DMS53 (cell line): ENCODE measurements at places on chromosomes 13 and 19.

DNA sequence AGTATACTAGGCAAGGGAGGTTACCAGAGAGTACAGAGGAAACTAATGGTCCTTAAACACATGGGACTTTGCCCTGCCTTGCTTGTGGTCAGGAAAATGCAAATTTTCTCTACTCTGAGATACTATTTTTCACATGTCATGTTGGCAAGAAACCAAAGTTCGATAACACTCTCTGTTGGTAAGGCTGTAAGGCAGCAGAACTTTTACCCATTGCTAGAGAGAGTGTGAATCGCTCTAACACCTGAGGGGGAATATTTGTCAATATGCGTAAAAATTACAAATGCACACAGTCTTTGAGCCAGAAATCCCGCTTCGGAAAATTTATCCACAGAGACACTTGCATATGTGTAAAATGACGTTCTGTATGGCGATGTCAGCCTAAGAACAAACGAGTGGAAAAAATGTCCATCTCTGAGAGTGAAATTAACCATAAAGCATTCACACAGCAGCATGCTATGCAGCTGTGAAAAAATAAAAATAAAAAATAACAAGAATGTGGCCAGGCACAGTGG lies 9.5 kb upstream of the RFX1 start:
- DNase-seq = no peak

- no peak for DNase-seq
Measured at GRCh38 chr19:30169196-30169900, 202.8 kb upstream of the ZNF536 start.

- DNase-seq = no peak
Measured at GRCh38 chr19:5694956-5695648, 5.0 kb downstream of the RPL36 start.

DNA sequence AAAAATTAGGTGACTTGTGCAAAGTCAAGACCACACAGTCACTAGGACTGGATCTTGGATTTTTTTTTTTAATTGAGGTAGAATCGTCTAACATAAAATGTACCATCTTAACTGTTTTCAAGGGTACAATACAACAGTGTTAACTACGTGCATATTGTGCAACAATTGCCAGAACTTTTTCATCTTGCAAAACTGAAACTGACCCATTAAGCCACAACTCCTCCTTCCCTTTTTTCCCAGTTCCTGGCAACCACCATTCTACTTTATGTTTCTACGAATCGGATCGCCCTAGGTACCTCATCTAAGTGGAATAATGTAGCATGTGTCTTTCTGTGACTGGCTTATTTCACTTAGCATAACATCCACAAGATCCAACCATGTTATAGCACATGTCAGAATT lies 37.5 kb upstream of the POMP start:
- no peak for DNase-seq

DNA sequence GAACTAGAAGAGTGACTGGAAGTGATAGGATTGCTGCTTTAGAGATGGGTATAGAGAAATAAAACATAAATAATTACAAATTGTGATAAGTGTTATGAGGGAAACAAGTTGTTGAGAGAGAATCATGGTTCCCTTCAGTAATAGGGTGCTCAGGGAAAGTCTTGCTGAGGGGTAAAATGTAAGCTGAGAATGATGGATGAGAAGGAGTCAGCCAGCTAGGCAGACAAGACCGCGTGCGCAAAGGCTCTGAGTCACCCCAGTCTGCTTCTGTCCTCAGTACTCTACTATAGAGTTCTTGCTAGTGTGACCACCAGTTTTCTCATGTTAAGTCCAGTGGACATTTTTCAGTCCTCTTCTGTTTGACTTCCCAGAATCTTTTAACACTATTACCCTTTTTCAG lies 39.5 kb downstream of the PCCA start:
- peak; percentile 9 for DNase-seq

GRCh38 chr13:27455331-27455855 lies 5.0 kb upstream of the MTIF3 start:
- DNase-seq = peak; percentile 57

DNA sequence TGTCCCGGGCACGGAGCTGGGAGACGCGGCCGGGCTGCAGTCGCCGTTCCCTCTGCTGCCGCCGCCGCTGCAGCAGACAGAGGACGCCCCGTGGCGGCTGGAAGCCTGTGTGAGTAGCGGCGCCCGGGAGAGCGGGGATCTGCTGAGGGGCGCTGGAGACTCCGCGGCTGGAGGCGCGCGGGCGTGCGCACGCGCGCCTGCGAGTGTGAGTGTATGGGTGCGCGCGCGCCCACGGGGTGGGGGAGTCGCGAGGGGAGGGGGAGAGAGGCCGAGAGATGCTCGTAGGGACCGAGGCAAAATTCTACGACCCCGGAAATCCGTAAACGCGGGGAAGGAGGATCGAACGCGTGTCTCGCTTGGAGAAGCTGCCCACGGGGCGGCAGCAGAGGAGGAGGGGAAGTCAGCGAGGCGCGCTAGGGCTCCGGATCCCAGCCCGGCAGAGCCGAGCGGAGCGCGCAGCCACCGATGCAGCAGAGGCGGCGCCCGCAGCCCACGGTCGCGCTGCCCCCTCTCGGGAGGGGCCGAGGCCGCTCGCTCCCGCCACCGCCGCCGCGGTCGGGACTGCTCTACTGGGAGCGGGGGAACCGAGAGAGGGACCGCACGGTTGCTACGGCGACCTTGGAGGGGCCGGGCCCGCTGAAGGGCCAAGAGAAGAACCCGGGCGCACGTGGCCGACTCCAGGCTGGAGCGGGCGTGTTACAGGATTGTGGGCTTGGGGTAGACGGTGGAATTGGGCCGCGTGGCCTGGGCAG lies at the start of gene ENOX1:
Gene ENOX1 (minus strand): TSS at position 207 of the 752 bp plus-strand sequence.
- DNase-seq = peak; percentile 89

DNA sequence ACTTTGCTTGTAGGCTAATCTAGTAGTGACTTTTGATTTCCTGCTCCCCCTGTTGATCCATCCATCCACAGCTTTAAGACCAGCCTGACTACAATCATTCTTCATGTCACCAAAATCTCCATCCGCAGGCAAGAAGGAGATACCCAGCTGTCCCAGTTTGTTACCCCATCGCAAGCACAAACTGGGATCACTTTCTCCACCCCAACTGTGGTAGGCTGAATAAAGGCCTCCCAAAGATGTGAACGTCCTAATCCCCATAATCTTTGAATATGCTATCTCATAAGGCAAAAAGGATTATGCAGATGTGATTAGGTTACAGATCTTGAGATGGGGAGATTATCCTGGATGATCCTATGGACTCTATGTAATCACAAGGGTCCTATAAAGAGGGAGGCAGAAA lies 202.0 kb downstream of the ENOX1 start:
- no peak for DNase-seq

DNA sequence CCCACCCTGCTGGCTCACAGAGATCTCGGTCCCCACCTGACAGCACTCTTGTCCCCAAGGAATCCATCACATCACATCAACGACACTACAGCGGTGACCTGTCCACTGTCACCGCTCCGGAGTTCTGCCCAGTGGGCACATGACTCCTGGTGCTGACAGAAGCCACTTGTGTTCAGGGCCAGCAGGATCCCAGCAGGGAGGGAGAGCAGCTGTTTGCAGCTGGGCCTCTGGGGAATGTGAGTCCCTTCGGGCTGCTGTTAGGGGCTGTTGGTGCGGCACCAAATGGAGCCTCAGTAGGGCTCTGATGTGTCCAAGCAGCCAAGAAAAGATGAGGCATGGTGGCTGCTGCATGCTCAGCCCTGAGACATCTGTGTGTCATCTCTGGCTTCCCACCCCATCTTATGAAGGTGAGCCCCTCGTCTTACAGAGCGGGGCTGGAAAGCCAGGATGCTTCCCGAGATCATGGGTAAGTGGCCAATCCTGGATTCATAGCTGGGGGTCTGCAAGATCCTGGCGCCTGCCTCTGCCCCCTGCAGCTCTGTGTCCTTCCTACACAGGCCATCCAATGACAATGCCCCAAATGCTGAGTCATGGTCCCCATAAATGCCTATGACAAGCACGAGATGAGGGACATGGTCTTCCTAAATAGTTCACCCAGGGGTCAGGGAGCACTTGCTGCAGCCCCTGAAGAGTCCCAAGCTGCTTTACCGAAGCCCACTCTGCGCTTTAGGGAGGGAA lies 56.0 kb downstream of the F2RL3 start:
- no peak for DNase-seq

DNA sequence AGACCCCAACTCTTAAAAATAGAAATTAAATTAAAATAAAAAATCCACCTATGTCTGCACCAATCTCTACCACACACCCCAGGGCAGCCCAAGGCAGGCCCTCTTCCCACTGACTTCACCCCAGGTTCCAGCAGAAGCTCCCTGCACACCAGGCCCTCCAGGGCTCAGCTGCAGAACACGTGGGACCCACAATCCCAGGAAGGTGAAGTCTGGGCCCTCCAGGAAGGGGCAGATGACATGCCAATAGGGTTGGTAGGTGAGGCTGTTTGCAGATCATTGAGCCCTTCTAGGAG lies 19.2 kb upstream of the VSTM2B start:
- DNase-seq = no peak

GRCh38 chr13:30982506-30982905 lies 50.0 kb downstream of the TEX26 start:
- no peak for DNase-seq

DNA sequence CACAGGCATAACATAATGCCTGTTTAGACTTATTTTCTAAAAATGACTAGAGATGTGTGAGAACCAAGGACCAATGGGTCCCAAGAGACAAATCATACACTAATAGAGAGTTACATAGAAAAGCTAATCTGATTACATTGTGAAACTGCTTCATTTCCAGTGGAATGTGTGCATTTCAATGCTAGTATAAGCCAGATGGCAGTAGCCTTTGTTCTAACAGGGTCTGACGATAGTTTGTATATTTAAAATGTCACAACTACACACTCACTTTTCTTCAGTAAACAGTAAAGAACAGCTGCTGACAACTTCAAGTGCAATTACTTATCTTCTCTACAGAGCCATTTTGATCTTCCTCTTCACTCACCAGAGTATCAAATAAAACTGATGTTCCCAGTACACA lies 4.3 kb upstream of the SLITRK5 start:
- DNase-seq = peak; percentile 75

- peak; percentile 79 for DNase-seq
Measured at GRCh38 chr13:29472332-29472961, 123.0 kb downstream of the SLC7A1 start.

DNA sequence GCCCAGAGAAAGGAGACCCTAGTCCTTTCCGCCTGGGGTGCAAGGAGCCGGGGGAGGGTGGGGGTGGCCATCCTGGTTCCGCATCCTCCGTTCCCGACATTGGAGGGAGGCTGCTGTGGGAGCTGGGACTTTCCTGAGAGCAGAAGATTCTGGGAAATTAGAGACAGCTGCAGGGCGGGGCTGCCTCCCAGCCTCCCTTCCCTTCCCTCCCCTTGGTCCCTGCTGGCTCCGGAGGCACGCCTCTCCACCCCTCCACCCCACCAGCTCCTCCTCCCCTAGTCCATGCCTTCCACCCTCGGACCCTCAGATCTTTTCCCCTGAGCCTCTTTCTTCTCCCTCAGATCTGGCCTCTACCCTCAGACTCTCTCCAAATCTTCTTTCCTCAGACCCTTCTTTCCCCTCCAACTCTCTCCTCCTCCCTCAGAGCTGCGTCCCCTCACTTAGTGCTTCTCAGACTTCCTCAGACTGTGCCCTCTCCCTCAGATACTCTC lies 3.1 kb upstream of the BCL3 start:
- peak; percentile 68 for DNase-seq

DNA sequence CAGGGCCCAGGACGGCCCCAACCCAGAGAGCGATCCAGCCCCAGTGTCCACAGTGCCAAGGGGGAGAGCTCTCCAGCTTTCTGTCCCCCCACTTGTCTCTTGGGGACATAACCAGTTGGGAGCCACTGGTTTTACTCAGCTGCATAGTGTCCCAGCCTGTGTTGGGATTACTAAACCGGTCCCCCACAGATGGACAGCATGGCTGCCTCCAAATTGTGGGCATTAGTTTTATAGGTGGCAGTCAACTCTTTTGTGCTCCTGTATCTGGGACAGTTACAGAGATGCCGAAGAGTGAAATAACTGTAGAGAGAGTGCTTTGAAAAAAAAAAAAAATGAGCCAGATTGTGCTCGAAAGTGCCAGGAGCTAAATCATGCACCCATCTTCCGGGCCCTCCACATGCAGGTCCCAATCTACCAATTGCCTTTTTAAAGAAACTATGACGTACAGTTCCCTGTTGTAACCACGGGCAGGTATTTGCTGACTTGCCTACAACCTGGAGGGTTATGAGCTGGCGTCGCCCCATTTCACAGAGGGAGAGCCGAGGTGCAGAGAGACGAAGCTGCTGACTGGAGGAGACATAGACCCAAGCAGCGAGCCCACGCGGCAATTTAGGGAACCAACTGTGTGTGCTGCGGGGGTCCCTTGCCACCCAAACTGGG lies 2.4 kb upstream of the NFIC start:
- no peak for DNase-seq

DNA sequence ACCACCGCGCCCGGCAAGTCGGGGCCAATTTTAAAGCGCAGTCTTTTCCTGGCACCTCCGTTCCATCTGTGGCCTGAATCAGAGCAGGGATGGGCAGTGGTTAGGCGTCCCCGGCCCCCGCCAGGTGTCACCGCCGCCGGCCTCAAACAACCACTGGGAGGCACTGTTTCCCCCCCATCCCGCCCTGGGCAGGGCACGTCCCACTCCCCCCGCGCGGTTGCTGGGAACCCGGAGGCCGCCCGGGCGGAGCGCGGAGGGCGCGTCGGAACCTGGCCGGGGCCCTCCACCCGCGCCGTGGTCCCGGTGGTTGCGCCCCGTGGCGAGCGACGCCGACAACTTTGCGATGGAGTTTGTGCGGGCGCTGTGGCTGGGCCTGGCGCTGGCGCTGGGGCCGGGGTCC lies at the start of gene GRIN3B:
Gene GRIN3B (plus strand): TSS at position 325 of the 400 bp plus-strand sequence. CDS start 19 bp downstream, at position 344.
- peak; percentile 75 for DNase-seq

GRCh38 chr13:69450245-69450644 lies 657.4 kb upstream of the ATXN8OS start:
- no peak for DNase-seq

GRCh38 chr13:35836446-35836845 lies 294.7 kb downstream of the DCLK1 start:
- DNase-seq = no peak

DNA sequence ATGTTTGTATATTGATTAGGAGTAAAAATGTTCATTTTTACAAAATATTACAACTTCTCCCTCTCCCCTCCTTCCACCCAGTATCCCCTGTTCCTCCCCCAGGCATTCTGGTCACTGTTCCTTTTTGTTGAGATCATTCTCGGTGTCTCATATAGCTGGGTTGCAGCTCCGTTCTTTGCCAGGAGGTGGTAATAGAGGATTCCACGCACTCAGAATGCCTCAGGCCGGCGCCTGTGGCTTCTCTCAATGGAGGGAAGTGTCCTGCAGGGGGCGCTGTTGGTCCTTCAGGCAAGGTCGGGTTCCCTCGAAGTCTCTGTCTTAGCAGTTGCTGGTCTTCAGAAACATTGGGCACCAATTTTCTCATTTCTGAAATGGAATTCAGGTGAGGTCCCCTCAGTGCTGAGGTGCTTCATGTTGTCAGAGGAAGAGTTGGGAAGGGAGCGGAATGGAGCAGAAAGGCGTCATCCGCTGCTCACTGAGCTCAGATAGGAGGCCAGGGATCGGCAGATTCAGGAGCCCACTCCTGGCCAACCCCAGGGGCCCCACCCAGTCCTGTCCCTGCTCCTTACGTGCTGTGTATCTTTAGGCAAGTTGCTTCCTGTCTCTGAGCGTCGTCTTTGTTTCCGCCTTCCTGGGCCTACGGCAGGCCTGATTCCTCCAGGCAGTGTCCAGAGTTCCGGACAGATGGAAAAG lies 10.3 kb upstream of the GARIN5A start:
- DNase-seq = peak; percentile 72
